ENCODE measurements at places on chromosomes 1 and 21. TPM values are rescaled to one million over a fixed set of nuclear protein-coding genes. Genes with fewer than 3 reads are reported as not detected.

GRCh38 chr1:16998589-16998988, 13.1 kb downstream of the ATP13A2 start:
- DNase-seq, result no peak

DNA sequence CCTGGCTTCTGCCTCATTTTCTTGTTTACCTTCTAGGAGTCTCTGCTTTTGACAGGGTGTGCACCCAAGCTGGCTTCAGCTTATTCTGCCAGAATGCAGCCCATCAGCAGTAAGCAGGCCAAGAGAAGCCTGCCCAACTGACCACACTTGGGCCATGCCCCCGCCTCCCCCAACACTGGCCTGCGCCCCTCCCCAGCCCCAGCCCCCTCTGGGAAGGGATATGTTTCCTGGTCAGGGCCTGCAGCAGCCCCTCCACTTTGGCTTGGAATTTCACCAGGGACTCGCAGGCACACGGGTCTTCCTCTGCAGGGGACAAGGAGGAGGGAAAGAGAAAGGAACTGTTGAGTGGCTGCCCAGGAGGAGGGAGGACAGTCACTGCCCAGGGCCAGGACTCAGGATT, 9.4 kb downstream of the MATN1 start:
- no peak for DNase-seq

DNA sequence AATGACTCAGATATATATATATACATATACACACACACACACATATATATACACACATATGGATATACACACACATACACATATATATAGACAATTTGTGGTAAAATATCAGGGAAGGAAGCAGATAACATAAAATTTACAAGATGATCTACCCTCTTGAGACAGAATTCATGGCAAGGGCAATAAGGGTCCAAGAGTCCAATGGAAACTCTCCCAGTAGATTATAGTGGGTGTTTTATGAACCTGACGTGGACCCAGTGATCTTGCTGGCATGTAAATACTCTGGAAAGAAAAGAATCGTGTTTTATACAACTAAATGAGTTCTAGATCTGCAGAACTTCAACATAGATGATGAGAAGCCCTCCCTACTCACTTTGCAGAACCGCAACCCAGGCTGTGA, 49.3 kb downstream of the DENND1B start:
- DNase-seq, result no peak

GRCh38 chr1:41101950-41102607, 80.6 kb upstream of the SLFNL1 start:
- peak; percentile 97 for DNase-seq

DNA sequence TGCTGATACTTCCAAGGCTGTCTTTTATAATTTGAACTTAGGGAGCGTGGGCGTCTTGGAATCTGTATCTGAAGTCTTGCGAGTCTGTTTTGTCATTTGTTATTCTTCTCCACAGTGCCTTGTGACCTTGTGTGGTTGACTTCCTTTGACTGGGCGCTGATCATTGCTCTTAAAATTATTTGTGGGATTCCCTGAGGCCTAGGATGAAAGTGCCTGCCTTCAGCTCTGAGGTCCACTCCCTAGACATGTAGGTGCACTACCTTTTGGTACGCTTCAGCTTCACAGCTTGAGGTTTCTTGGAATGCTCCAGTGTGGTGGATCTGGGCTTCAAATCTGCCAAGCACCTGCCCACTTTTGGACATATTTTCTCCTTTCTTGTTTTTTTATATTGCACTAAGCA, 50.2 kb upstream of the IGSF5 start:
- DNase-seq, result peak; percentile 79

DNA sequence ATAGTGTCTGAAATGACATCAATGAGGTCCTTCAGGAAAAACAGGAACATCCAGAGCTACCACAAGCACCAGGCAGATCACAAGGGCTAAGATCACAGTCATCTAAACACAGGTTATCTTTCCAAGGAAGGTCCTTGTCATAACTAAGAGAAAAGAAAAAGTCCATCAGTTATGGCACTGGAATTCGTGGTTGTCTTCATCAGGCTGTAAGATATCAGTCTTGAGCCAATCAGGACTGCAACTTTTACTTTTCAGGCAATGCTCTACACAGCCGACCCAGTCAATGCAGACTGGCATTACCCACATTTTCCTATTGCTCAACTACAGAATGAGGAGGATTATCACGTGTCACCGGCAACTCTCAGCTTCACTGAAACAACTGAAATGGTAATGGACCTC, 26.4 kb downstream of the SORT1 start:
- no peak for DNase-seq

DNA sequence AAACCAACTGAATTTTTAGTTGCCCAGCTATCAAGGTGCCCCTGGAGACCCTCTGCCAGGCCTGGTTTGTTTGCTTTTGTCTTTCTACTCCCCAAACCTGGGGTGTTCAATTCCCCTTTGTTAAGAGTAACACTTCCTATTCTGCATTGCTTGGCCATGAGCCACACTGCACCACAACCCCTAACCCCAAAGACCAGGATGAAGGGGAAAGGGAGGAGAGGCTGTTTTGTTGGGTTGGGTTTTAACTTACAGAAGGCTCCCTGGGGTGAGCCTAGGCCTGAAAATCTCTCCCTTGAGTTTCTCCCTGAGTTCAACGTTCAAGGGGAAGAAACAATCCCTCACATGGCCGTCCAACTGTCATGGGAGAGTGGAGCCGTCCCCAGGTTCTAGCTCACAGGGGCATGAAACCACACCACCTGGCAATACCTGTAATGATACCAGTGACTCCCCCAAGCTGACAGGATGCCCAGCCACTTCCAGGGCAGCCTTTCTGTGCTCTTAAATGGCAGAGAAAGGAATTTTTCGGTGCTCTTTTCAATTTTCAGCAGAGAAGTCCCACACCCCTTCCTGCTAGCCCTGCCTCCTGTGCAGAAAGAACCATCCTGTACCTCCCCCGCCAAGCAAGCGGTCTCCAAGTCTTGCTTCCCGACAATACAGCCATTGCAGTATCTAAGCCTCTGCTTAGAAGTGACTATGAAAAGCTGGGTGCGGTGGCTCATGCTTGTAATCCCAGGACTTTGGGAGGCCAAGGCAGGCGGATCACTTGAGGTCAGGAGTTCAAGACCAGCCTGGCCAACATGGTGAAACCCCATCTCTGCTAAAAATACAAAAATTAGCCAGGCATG, 14.9 kb downstream of the SLC45A3 start:
- no peak for DNase-seq

DNA sequence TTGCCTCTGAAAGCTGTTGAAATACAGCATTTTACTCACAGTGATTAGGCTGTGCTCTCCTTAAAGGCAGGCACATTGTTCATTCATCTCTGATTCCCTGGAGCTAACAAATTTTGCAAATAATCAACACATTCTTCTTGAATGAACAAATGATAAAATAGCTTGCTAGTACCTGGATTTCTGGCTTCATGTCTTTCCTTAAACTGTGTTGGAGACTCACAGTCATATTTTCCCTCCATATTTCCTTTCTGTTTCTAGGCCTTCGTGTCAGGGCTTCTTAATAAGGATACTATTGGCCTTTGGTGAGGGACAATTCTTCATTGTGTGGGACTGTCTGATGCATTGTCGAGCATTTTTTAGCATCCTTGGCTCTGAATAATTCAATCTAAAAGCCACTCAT, 9.7 kb downstream of the HSD11B1 start:
- DNase-seq, result no peak

DNA sequence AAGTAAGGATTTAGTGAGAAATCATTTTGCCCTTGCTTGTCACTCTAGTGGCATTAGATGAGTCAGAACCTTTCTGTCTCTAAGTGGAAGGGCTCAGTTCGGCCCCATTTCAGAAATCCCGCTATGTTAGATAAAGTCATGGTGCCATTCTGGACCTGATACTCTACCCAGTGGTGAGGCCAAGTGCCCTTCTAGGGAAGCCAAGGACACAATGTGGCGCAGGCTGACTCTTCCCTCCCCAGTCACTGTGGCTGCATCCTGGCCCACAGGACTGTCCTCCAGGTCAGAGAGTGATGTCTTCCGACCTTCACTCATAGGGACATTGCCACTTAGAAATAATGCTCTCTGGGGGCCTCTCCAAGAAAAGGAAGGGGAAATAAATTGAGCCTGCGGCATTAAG, 48.3 kb upstream of the MTR start:
- no peak for DNase-seq

DNA sequence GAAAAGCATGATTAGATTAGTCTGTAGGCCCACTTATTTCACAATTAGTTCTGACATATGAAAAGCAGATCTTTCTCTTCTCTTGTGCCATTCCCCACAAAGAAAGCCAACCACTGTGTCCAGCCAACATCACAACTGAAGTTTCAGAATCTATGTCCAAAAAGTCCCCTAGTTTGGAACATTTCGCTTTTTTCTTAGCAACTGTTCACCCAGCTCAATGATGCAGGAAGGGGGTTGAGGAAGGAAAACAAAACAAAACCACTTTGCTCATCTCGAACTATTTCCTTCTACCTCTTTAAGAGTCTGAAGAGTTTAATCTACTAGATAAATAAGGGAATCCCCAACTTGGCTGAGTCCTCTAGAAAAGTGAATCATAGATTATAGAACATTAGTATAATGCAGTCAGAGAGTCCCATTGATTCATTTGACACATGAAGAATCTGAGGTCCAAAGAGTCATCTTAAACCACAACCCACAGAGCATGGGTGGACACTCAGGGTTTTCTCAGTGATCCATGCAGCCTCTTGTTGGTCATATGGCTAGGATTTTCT, 159.3 kb upstream of the SGIP1 start:
- no peak for DNase-seq

- peak; percentile 60 for DNase-seq
Measured at GRCh38 chr1:64318428-64318827, 115.0 kb downstream of the UBE2U start.

GRCh38 chr1:2644591-2645101, 11.8 kb upstream of the MMEL1 start:
- DNase-seq, result no peak

DNA sequence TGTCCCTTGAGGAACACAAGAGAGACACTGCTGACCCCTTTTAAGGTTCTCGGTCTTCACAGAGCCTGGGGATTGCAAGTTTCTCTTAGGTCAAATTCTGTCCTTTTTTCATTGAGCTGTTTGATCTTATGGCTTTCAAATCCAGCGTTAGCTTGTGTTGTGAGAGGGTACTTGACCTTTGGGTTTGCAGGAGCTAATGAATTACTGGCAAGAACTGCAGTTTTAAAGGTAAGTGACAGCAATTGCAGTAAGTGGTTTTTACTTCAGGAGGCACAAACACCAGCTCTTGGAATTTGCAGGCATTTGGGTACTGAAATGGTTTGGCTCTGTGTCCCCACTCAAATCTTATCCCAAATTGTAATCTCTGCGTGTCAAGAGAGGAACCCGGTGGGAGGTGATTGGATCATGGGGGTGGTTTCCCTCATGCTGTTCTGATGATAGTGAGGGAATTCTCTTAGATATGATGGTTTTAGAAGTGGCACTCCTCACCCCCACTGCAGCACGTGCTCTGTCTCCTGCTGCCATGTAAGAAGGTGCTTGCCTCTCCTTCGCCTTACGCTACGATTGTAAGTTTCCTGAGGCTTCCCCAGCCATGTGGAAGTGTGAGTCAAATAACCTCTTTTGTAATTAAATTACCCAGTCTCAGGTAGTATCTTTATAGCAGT, 134.5 kb upstream of the LYPLAL1 start:
- DNase-seq, result no peak

GRCh38 chr1:179187735-179188471, 41.6 kb downstream of the ABL2 start:
- no peak for DNase-seq

DNA sequence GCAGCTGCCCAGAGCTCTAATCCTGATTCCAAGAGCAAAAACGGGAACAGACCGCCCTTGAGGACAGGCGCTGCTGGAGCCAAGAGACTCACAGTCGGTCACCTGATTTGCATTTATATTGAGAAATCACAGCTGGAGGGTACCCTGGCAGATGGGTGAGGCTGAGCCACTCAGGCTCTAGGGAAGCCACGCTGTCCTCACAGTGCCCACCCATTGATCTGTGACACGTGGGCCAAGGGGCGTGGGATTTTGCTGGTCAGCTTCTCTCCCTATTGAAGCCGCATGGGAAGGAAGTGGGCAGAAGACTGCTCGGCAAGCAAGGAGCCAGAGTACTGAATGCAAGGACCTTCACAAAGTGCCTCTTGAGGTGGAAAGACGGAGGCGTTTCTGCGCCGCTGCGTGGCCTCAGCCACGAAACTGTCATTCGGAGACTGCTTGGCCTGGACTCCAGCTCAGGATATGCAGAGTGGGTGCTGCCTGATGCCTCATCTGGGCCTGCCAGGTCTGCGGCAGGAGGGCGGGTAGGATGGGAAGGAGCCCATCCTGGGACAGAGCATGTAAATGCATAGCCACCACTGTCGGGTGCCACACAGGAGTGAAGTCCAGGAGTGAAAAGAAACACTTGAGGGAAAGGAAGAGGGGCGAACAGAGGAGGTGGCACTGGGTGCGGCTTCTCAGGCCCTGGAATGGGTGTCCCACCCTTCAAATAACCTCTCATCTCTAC, 139.8 kb downstream of the PGBD5 start:
- DNase-seq, result no peak

GRCh38 chr1:55224729-55225128, 9.6 kb upstream of the USP24 start:
- no peak for DNase-seq

DNA sequence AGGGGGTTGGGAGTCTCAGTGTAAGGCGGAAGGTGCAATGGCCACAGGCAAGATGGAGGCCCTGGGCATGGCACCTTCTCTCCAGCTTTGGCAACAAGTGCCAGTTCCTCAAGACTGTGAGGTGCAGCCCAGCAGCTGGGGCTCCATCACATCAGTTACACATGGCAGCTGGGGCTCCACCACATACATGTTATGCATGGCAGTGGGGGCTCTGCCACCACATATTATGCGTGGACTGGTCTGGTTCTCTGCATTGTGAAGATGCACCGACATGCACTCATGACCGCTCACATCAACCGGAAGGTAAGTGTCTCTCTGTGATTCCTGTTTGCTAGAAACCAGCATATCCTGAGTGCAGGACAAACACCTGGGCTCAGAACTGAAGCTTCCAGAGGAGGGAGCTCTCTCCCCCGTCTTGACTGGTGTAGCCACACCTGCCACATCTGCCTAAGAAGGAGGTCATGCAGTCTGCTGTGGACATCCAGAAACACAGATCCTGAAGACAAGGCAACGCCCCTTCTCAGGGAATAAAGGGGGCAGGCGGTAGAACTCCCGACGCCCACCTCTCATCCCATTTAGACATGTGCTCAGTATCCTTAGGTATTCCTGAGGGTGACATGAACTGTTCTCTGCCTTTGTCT, 104.1 kb upstream of the TMPRSS2 start:
- no peak for DNase-seq

DNA sequence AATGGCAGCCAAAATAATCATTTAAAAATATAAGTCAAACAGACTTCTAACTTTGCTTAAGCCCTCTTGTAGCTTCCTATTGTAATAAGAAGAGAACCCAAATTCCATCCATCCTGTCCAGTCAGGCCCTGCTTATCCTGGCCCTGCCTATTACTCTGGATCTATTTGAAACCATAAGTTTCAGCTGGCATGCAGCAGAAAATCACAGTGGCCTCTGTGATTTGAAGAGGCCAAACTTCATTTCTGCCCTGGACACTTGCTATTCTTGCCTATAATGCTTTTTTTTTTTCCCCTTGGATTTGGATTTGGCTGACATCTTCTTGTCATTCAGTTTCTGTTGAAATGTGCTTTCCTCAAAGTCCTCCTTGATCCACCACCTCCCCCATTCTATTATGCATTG, 642.8 kb downstream of the USP25 start:
- DNase-seq, result no peak

- DNase-seq, result no peak
Measured at GRCh38 chr1:200895801-200896530, 1.3 kb downstream of the INAVA start.

LAX1 gene
- total RNA-seq, result 2.3 TPM
